ENCODE measurements at places on chromosomes 3 and 15. TPM values are rescaled to one million over a fixed set of nuclear protein-coding genes. Genes with fewer than 3 reads are reported as not detected.

- DNase-seq = no peak
Observed at GRCh38 chr3:105362021-105362665, 4.6 kb upstream of the ALCAM start.

DNA sequence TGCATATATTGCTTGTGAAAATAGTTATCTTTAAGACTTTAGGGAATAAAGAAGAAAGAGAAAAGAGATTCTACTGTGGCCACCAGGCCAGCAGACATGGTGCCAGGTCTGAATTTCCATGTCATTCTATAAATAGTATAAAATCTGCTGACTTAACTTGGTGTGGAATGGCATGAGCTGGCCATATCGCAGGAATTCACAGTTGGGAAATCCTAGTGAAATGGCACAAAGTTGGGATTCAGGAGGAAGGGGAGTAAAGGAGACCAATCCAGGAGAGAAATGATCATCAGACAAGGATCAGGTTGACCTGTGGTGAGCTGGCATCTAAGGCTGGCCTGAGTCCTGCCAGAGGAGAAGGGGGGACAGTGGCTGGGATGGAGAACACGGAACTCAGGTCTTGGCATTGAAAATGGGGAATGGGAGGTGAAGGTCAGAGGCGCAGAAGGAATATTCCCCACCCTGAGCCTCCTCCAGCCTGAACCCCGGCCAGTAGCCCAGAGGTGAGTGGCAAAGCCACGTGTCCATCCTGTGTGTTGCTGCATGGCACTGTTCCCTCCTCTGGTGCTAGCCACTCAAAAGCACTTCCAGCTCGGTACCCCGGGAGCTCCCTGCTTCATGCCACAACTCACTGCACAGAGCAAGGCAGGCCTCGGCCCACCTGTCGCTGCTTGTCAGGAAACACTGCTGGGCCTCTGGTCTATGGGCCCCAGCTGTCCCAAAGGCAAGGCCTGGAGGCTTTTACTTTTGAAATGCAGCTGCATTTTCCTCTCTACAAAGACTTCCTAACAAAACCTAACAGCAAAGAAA, 51.4 kb downstream of the SSUH2 start:
- no peak for DNase-seq

GRCh38 chr3:36764704-36765038, 318 bp upstream of the DCLK3 start:
- DNase-seq = no peak

DNA sequence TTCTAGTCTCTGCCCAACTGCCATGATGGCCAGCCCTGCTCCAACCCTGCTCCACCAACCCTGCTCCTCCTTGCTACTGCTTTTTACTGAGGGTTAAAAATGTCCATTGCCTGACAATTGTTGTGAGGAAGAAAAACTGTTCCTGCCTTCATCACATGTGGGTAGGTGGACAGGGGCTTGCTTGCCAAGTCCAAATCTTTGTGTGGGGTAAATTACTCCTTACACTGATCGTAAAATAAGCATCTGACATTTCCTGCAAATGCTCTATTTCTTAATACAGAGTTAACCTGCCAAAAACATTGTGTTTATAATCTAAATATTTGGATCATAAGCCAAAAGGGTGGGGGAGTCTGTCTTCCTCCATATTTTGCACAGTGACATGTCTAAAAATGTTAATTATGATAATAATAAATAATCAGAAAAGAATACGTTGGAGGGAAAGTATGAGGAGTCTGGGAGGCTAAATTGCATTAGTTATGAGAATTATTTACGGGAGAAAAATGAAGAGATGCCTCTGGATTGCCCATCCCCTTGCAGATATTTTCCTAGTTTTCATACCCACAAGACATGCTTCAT, 242.5 kb upstream of the TBL1XR1 start:
- no peak for DNase-seq

GRCh38 chr15:88649286-88649733, 10.5 kb downstream of the ISG20 start:
- peak; percentile 57 for DNase-seq

- DNase-seq = no peak
Observed at GRCh38 chr15:48544778-48545177, 100.7 kb downstream of the FBN1 start.

GRCh38 chr3:142019794-142020320, 129.5 kb downstream of the TFDP2 start:
- DNase-seq = no peak

GRCh38 chr3:13425689-13426088, 5.6 kb upstream of the NUP210 start:
- DNase-seq = no peak

GRCh38 chr3:111735243-111735758, 123.8 kb upstream of the PHLDB2 start:
- DNase-seq = no peak

- DNase-seq = no peak
Observed at GRCh38 chr15:68303560-68304436, 26.3 kb downstream of the FEM1B start.

DNA sequence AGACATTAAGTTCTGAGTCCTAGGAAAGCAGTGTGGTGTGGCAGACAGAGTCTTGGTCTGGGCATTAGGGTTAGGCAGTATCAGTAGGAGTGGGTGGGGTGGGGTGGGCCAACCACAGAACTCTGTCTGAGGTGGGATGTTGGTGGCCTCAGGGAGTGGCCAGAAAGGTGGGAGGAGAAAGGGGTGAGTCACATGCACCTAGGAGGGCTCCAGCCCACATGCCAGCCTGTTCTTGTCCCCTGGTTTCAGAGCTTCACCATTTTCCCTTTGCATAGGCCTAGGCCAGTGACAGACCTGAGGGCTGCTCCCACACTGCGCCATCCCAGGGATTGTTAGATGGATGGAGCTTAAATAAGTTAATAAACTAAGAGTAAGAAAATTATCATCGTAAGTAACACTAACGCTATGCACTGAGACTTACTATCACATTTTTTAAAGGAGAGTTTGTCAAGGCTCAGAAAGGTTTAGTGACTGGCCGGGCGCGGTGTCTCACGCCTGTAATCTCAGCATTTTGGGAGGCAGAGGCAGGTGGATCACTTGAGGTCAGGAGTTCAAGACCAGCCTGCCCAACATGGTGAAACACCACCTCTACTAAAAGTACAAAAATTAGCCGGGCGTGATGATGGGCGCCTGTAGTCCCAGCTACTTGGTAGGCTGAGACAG, 33.8 kb downstream of the DNASE1L3 start:
- no peak for DNase-seq

- DNase-seq = no peak
Observed at GRCh38 chr3:127750226-127751031, 71.9 kb downstream of the MGLL start.

DNA sequence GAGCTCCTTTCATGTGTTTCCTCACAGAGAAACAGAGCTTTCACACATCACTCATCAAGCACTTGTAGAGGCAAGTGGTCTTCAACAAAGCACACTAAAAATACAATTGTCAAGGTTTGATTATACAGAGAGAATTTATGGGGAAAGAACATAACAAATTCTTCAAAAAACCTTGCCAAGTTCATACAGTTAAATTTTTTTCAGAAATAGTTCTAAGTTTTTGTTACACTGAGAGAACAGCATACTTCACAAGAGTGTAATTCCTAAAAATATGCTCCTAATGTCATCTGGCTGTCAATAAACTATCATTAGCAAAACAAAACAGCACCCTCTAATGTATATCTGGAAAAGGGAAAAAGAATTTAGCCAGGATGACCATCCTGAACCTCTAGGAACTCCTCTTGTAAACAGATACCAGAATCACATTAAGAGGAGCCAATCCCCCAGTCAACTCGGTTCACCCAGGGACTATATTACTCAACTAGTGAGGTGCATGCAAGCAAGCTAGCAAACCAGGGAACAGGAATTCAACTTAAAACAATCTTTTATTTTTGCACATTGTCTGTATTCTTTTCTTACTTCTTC, 63.3 kb downstream of the RAD18 start:
- no peak for DNase-seq

- no peak for DNase-seq
Observed at GRCh38 chr3:115855911-115856310, 232.6 kb downstream of the GAP43 start.

DNA sequence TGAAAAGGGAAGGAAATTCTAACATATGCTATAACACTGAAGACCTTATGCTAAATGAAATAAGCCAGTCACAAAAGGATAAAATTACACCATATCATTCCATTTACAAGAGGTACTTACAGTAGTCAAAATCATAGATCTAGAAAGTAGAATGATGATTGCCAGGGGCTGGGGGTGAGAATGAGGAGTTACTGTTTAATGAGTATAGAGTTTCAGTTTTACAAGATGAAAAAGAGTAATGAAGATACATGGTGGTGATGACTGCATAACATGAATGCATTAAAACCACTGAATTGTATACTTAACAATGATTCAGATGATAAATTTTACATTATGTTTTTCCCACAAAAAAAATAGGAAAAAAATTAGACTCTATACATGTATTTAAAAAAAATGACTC, 152.6 kb downstream of the SCAPER start:
- no peak for DNase-seq

DNA sequence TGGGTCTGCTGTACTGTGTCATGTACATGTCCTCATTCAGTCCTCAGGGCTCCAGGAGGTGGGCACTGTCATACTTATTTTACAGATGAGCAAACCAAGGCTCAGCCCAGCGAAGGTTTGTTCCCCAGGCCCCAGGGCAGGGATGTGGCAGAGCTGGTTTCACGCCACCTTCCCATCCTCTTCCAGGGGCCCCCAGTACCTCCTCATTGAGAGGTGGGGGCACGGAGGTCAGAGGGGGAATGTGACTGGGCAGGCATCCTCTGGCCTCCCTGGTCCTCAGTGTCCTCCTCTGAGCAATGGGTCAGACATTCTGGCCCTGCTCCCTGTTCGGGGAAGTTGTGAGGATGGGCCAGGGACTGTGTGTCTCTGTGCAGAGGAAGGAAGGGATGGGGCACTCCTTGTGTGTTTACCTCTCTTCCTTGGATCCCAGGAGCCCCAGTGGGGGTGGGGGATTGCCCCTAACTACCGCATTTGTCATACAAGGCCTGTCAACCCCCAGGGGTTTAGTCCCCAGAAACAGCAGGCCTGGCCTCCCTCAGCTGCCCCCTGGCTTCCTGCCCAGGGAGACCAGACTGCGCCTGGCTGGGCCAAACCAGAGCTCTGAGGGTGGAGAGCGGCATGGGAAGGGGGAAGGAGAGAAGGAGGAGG, 65.9 kb upstream of the LCTL start:
- no peak for DNase-seq

DNA sequence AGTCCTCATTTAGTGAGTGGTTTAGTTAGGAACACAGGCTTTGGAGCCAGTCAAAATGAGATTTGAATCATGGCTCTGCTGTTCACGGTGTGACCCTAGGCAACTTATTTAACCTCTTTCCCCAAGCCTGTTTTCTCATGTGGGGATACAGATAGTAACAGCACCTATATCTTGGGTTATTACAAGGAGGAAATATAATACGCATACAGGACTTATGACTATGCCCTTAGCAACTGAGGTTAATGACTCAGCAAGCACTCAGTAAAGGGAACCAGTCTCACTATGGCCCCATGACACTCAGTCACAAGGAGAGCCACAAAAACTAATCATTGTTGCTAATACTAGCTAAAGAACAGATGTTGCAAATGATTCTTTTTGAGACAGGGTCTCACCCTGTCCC, 45.9 kb downstream of the SUMF1 start:
- peak; percentile 54 for DNase-seq

- no peak for DNase-seq
Observed at GRCh38 chr15:64878705-64879104, 33.0 kb upstream of the ANKDD1A start.

- no peak for DNase-seq
Observed at GRCh38 chr3:105763659-105764036, 105.2 kb downstream of the CBLB start.

DNA sequence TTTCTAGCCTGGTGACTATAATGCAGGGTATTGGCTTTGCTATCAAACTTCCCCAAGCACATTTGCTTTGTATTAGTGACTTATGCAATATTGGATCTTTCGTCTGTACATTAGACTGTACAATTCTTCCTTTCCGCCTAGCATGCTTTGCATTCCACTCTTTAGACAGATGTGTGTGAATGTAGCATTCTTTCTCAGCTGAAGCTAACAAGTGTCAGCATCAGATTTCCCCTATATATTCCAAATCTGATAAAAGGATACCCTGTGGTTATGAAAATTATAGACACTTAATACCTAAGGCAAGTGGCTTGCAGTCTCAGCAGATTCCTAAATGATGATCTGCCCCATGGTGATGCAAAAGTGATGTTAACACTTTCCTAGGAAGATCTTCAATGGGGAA, 360.1 kb downstream of the CNTN4 start:
- no peak for DNase-seq

- no peak for DNase-seq
Observed at GRCh38 chr15:63970621-63971426, 75.5 kb downstream of the DAPK2 start.

- no peak for DNase-seq
Observed at GRCh38 chr3:185216607-185216958, 37.3 kb downstream of the EHHADH start.

GRCh38 chr3:193998628-193999195, 137.2 kb upstream of the HES1 start:
- no peak for DNase-seq

DNA sequence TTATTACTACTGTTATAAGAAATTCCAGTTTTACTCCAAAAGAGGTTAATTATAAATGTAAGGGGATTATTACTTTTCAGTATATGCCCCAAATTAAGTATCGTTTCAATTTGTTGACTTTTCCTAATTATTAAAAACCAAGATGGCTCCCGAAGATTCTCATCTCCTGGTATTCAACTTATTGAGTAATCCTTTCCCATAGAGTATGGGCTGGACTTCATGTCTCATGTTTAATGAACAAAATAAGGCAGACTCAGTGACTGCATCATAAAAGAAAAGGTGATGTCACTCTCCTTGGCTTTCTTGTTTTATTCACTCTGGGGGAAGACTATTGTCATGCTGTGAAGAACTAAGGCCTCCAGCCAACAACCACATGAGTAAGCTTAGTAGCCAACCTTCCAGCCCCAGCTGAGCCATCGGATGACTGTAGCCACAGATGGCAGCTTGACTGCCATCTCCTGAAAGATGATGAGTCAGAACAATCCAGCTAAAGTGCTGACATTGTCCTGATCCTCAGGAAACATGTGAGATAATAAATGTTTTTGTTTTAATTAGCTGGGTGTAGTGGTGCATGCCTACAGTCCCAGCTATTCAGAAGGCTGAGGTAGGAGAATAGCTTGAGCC, 17.3 kb downstream of the IGF2BP2 start:
- no peak for DNase-seq

DNA sequence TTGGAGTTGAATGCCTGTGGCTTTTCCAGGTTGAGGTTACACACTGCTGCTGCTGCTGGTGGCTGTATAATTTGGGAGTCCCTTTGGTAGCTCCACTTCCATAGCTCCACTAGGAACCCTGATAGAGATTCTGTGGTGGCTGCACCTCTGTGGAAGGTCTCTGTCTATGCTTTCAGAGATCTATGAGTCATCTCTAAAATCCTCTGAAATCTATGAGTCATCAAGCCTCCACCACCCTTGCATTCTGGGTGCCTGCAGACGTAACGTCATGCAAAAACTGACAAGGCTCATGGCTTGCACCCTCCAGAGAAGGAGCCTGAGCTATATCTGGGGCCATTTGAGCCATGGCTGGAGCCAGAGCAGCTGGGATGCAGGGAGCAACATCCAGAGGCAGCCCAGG, 1037.0 kb upstream of the CFAP20DC start:
- DNase-seq = no peak

GPR15 gene
- not detected for total RNA-seq

CLEC3B gene
- total RNA-seq = 6.3 TPM

SCN11A gene
- total RNA-seq = 0.10 TPM

TLR9 gene
- total RNA-seq = not detected

PPCDC gene
- 21.0 TPM for total RNA-seq

FOXB1 gene
- total RNA-seq = not detected

EIF1B gene
- total RNA-seq = 26.2 TPM

ZNF80 gene
- not detected for total RNA-seq

Data from upper lobe of left lung (tissue), 6 donors.